ENCODE measurements at places on chromosomes 5 and 9. TPM values are rescaled to one million over a fixed set of nuclear protein-coding genes. Genes with fewer than 3 reads are reported as not detected.

Gene NDFIP1
- total RNA-seq: 54.3 TPM

Gene CYFIP2
- total RNA-seq: 99.9 TPM

DNA sequence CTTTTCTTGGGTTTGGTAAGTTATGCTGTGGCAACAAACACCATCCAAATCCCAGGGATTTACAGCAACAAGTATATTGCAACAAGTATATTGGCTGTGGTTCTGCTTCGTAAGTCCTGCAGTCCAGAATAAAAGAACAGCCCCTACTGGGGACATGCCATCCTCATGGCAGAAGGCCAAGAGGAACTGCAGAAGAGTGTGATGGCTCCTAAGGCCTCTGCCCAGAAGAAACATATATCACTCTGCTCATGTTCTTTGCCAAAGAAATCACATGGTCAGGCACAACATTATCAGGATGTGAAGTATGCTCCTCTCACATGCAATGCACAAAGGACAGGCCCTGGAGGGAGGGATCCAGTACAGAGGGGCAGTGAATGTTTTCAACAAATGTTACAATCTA lies 159.6 kb upstream of the TAS2R1 start:
- DNase-seq: no peak

Gene WNK2
- 17.1 TPM for total RNA-seq

Gene HNRNPA0
- 14.7 TPM for total RNA-seq

DNA sequence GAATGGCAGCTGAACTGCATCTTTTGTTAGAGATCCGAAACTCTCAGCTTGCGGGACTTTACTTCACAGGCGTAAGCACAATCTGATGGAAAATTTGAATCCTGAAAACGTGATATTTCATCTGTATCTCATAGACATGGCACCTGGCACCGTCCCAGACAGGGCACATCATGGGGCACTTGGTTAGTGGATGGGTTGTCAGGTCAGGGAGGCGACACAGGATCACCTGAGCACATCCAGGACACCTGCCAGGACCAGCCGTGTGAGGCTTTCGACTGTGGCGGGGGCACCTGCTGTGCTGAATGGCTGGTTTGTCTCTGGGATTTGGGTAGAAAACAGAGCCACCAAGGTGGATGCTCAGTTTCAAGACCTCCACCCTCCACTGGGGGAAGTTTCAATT lies 11.3 kb upstream of the ZFP62 start:
- DNase-seq: no peak

- no peak for DNase-seq
Measured at GRCh38 chr5:160375701-160376100, 5.3 kb upstream of the C1QTNF2 start.

GRCh38 chr9:116174347-116174746 lies 20.8 kb downstream of the PAPPA start:
- no peak for DNase-seq

DNA sequence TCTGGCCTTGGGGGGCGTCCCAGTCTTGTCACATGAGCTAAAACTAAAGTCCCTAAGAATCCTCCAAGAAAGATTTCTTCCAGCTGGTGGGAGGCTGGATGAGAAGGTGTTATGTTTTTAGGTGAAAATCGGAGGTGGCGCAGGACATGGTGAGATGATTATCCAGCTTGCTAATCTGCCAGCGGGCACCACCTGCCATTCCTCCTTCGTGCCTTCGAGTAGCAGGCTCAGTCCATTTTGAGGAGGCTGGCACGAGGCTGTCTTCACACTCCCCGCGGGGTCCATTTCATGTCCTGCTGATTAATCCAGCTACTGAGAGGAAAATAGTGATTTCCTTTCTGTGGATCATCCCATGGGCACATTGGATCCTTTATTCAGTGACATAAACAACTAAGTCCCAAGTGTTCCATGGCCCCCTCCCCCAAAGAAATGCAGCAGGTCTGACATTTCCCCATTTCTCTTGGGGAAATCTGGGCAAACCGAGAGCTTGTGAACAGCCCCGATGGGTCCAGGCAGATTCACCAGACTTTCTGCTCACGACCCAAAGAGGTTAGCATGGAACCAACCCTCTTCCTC lies 38.2 kb upstream of the EXOC3 start:
- DNase-seq: no peak

- no peak for DNase-seq
Measured at GRCh38 chr9:106726070-106726815, 136.7 kb upstream of the ZNF462 start.

Gene NOXA1
- 0.84 TPM for total RNA-seq

Gene IL33
- 0.68 TPM for total RNA-seq

DNA sequence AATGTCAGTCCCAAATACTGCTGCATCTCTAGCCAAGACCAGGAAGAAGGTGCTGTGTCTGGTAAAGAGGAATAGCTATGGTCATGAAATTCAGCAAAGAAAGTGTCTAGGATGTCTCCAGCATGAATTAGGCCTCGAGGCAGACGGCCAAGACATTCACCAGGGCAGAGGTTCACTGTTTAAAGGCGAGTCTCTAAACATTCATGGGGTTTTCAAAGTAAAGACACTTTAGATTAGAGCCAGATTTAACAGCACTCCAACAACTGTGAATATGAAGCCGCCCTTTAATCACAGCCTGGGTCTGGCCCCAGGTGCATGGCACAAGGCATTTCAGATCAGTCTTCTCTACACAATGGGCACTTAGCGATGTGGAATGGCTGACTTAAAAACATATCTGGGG lies 95.0 kb downstream of the ANKH start:
- DNase-seq: no peak

DNA sequence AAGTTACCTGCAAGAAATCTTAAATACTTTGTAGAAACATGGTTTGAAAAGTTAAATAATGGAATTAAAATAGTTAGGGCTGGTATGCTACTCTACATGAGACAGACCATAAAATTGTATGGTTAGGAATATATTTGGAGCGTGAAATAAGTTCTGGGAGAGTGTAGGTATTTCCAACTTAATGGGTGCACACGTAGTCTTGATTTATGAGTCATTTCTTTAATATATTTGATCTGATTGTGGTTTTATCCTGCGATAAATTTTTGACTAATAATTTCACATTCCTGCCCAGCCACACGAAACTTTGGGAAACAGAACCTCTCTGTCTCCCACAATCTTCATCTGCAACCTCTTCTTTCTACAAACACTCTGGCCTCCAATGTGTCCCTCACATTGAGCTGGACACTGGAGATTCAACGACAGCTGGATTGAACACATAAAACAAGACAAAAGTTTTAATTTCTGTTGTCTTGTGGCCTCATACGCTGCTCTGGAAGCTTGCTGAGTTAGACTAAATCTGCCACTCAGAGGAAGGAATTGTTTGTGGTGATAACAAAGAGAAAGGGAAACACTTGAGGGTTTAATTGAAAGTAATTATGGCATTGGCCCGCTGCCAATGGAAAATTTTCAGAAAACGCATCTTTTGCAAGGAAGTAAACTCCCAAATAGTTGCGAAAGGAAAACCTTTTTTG lies 201.8 kb upstream of the ZNF608 start:
- DNase-seq: no peak

GRCh38 chr5:136209346-136209910 lies 16.5 kb upstream of the SMIM32 start:
- no peak for DNase-seq

- DNase-seq: no peak
Measured at GRCh38 chr5:126514131-126514557, 80.9 kb downstream of the ALDH7A1 start.

- peak; percentile 71 for DNase-seq
Measured at GRCh38 chr5:145484158-145484557, 351.0 kb downstream of the PRELID2 start.

GRCh38 chr9:14722391-14723035 lies at the start of gene CER1:
TSS of gene CER1 (minus strand) at chr9:14722733. CDS start at chr9:14722672, 61 bp downstream.
- no peak for DNase-seq

DNA sequence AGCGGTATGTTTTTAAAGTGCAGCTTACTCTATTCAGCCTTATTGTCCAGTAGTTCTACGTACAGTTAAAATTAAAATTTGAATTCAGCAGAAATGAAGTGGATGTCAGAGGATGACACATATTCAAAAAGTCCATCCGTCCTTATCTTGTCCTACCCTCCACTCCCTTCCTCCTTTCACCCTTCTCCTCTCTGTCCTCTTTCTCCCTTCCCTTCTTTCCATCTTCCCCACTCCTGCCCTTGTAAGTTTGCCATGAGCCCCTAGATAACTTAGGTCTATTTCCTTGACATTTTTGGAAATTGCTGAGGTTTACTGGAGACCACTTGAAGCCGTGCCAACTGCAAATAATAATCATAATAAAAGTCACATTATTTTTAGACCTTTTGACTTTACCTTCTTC lies 67.6 kb downstream of the TRIO start:
- no peak for DNase-seq

DNA sequence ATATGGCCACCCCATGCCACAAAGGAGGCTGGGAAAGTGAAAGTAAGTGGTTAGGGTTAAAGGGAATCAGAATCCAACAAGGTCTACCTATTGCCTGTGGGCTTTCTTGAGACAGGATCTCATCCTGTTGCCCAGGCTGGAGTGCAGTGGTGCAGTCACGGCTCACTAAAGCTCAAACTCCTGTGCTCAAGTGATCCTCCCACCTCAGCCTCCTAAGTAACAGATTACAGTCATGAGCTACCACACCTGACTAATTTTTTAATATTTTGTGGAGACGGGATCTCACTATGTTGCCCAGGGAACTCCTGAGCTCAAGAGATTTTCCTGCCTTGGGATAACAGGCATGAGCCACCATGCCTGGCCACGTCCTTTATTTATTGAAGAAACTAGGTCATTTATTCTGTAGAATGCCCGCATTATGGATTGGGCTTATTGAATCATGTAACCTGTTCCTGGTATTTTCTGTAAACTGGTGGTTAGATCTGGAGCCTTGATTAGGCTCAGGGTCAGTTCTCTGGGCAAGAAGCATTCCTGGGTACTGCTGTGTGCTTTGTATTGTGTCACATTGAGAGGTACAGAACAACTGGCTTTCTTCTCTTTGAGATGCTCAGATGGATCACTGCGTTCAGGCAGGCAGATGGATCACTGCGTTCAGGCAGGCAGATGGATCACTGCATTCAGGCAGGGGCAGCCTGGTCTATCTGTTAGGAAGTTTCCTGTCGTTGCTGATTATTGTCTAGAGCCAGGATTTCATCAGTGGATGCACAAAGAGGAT lies 41.6 kb downstream of the ERGIC1 start:
- no peak for DNase-seq

Gene GPR150
- not detected for total RNA-seq

- DNase-seq: no peak
Measured at GRCh38 chr5:178249191-178249989, 16.8 kb upstream of the PHYKPL start.

DNA sequence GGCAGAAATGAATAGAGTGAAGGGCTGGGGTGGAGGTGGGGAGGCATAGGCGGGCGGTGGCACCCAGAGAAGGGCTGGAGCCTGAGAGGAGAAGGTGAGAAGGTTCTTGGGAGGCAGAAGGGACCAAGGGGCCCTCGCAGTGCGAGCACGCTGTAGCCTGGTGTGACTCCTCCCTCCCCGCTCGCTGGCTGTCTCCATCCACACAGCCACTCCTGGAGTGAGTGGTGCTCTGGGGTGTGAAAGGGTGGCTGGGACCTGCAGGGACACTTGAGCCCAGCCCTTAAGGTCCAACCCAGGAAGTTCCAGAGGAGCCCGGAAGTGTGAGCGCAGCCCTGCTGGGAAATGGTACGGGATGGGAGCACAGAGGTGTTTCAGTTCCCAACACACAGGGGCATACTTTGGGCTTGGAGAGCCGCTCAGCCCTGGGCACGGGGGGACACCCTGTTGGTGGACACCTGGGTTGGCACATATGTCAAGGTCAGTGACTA lies 9.3 kb upstream of the SCGB3A1 start:
- DNase-seq: no peak

GRCh38 chr9:125632321-125633115 lies 74.5 kb downstream of the MAPKAP1 start:
- DNase-seq: peak; percentile 16

Gene PPP3R2
- total RNA-seq: not detected

Gene SPAG8
- total RNA-seq: not detected

DNA sequence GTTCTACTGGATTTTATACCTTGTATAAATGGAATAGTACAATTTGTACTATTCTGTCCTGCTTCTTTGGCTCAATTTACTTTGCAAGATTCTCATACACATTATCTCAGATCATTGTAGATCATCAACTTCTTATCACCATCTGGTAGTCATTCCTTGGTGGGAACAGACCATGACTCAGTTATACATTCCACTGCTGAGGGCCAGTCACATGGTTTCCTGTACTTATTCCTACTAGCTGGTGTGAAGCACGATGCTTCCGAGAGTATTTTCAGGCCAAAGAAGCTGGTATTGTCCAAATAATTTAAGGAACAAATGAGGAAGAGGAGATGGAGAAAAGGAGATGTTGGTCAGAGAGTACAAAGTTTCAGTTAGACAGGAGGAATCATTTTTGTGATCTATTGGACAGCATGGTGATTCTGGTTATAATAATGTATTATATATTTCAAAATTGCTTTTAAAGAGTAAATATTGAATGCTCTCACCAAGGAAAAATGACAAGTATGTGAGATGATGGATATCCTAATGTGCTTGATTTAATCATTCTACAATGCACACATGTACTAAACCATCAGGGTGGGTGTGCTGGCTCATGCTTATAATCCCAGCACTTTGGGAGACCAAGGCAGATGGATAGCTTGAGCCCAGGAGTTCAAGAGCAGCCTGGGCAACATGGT lies 124.1 kb downstream of the SYK start:
- DNase-seq: peak; percentile 67

GRCh38 chr9:90647843-90648242 lies 5.2 kb upstream of the DIRAS2 start:
- DNase-seq: no peak

DNA sequence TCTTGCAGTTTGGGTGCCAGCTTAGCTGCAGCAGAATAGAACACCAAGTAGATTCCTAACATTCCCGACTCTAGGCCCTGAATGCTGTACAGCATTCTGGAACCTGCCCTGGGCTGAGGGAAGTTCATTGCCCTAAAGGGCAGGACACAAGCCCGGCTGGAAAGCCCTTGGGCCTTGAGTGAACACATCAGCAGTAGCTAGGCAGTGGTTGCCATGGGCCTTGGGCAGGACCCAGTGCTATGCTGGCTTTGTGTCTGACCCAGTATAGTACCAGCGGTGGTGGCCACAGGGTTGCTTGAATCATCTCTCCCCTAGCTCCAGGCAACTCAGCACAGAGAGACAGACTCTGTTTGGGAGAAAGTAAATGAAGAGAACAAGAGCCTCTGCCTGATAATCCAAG lies 137.8 kb downstream of the AGTPBP1 start:
- DNase-seq: no peak

GRCh38 chr9:136117916-136118319 lies 757 bp downstream of the TMEM250 start:
- DNase-seq: no peak

GRCh38 chr5:149150457-149150856 lies 9.2 kb downstream of the ABLIM3 start:
- DNase-seq: no peak

GRCh38 chr5:171945066-171945465 lies 61.4 kb downstream of the FBXW11 start:
- no peak for DNase-seq

DNA sequence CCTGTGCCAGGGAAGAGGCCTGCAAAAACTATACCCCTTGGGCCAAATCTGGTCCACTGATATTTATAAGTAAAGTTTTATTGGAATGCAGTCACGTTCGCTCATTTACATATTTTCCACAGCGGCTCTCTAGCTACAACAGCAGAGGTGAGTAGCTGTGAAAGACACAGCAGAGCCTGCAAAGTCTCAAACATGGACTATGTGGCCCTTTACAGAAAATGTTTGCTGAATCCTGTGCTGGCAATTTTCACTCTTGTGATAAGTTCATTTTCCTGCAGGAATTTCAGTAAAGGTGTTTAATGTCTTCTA lies 70.1 kb downstream of the EPB41L4B start:
- DNase-seq: no peak

Gene DNAJB5
- total RNA-seq: 25.5 TPM

- peak; percentile 12 for DNase-seq
Measured at GRCh38 chr5:102536323-102536928, 37.6 kb upstream of the SLCO6A1 start.

Gene EIF4EBP3
- 6.4 TPM for total RNA-seq
